ENCODE measurements at places on chromosomes 2 and 18.

DNA sequence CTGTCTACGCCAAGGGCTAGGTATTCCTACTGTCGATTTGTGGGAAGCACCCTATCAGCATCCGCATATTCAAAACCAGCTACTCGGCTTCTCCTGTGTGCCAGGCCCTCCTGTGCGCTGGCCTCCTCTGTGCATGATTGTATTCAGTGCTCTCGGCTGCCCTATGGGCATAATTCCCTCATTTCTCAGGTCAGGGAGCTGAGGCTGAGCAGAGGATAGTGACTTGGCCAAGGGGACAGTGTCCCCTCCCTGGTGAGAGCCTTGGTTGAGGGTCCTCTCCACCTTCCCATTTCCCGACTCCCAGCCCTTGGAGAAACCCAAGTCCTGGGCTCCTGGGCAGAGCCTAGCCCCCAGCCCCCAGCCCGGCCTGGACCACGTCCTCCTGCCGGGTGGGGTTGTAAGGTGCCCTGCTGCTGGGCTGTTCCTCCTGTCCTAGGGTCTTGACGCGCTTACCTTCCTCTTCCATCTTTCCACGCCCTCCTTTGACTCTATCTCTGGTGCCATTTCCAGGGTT, 6.3 kb upstream of the HS6ST1 start:
- no peak for DNase-seq

DNA sequence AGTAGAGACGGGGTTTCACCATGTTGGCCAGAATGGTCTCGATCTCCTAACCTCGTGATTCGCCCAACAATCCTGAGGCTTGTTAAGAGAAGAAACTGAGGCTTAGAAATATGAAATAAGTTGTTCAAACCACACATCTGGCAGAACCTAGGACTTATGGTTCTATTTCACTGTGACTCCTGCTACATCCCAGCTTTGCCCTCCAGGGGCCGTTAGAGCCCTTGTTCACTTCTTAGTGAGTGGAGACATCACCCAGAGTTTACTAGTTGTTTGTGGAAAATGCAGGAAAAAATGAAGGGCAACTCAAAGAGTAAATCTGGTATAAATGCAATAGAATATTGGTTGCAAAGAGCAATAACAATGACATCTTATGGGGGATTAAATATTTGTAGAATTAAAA, 43.9 kb downstream of the MARCHF4 start:
- no peak for DNase-seq

DNA sequence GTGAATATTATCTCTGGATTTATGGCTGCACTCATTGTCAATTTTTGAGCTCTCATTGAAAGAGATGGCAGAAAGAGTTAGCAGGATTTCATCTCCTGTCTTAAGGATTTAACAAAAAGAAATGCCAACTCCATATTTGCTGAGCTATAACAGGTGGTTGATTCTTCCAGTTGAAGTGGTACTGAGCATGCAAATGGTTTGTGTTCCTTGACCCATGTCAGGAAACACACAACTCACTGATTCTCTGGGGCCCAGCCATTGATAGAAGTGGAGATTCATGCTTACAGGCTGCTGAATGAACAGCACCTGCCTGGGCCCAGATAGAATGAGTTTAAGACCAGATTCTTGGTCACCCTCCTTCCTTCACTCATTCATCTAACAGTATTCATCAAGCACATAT, 128.8 kb downstream of the CERS6 start:
- no peak for DNase-seq

GRCh38 chr18:47936952-47937351, 6.5 kb upstream of the SMAD2 start:
- DNase-seq, result no peak

GRCh38 chr18:3104190-3105054, 91.5 kb upstream of the LPIN2 start:
- no peak for DNase-seq

GRCh38 chr2:232028071-232028470, 66.6 kb downstream of the DIS3L2 start:
- no peak for DNase-seq

DNA sequence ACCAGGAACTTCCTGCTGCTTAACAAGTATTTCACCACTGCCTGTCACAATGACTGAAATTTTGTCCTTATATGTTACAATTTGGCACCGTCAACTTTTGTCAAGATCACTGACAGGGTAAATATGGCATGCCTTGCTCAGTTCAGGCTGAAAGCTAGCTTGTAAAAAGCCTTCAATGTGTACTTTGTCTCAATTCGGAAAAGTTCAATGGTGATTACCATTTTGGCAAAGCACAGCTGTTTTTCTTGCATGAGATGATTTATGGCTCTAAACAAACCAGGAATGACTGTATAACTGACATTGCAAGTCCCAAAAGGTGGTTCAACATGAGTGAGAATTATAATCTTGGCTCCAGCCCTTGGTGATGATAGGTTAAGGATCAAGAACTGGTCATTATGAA, 1255.2 kb downstream of the CNTNAP5 start:
- no peak for DNase-seq

DNA sequence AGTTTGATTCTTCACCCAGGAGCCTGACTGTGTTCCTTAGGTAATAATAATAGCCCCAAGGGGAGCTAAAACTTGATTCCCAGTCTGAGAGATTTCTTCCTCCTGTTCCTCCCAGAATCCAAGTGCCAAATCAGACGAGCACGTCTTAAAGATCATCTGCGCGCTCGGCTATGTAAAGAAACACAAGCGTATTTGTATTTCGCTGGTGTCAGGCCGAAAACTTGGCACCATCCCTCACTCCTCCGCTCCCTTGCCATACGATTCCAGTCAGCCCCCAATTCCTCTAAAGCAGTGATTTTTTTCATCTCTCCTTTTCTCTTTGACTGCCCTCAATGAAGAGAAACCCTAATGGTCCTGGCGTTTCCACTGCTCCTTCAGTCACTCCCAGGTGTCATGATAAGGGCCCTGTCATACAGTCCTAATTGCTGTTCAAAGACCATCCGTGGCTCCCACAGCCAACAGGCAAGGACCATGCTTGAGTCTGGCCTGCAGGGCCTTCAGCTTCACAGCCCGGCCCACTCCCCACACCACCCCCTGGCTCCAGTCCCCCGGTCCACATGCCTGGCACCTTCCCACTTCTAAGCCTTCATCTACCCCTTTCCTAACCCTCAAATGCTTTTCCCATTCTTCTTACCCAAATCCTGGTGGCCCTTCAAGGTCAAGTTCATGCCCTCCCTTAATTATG, 130.8 kb upstream of the ID2 start:
- peak; percentile 32 for DNase-seq

DNA sequence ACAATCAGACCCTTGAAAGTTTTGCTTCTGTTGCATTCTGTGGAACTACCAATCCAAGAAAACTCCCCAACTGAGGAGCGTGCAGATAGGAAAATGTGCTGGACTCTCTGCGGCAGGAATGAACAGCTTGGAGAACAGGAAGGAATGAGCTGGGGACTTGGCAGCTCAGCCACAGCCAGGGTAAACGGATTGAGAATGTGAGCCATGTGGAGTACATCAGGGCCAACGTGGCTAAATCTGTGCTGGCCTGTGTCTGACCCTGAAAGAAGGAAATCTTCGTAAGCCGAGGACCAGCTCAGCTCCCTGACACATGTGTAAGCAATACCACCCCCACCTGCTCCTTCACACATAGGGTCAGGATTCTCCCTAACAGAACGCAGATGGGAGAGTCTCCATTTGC, 1023.7 kb downstream of the BCL11A start:
- DNase-seq, result no peak

DNA sequence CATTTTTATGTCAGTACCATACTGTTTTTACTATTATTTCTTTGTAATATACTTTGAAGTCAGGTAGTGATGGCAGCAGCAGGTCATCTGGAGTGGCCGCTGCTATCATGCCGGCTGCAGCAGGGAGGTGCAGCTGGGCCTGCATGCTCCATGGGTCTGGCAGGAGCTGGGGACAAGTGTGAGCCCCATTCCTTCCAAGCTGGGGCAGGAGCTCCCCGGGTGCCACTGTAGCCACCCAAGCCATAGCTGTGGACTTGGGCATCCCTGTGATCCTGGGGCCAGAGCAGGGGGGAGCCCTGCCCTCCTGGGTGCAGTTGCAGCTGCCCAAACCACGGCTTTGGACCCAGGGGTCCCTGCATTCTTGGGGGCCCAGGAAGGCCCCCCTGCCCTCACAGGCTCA, 59.2 kb downstream of the CSRNP3 start:
- DNase-seq, result no peak

GRCh38 chr2:182550234-182550633, 123.4 kb upstream of the PDE1A start:
- no peak for DNase-seq

DNA sequence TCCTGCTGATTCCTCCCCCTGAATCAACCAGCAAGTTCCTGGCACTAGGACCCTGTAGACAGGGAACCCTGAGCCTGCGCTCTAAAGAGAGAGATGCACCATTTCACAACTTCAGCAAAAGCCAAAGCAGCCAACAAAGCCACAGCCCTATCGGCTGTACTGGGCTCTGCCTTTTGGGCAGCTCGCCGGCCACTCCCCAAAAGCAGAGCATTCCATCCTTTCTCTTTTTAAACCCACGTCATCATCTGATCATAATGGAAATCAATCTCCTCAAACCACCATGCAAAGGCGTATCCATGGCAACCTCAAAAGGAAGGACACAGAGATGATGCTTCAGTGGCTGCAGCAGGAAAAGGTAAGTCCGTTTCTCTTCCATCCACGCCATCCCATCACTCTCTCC, 5.3 kb upstream of the DCTN1 start:
- DNase-seq, result no peak

DNA sequence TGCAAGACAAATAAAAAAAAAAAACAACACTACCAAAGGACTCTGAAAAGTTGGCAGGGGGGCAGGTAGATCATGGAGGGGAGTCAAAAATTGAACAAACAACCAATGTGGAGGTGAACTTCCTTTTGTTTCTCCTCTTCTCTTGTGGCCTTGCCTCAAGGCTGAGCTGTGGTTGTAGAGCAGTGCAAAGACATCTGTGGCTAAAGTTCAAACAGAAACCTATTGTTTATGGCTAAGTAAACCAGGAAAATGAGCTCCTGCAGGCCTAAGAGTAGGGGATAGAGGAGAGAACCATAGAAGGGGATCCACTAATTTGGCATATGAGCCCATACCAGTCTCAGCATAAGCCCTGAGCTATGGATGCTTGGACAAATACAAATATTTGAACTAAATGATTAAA, 40.2 kb upstream of the EGR4 start:
- no peak for DNase-seq

DNA sequence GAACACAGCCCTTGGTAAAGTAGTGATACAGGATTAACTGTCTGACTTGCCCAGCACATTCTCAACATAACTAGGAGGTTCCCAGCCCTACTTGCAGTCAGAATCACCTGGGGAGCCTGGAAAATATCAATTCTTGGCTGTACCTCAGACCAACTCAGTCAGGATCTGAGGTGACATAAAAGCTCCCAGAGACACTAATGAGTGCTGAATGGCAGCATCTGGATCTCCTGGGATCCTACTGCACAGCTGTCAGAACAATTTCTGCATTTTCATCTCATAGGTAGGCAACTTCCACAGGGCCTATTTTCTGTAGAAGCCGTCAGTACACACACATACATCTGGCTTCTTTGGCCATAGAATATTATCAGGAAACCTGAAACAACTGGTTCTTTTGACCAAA, 138.8 kb downstream of the MYO5B start:
- no peak for DNase-seq

- no peak for DNase-seq
Measured at GRCh38 chr2:166637051-166637450, 143.0 kb upstream of the SCN7A start.

DNA sequence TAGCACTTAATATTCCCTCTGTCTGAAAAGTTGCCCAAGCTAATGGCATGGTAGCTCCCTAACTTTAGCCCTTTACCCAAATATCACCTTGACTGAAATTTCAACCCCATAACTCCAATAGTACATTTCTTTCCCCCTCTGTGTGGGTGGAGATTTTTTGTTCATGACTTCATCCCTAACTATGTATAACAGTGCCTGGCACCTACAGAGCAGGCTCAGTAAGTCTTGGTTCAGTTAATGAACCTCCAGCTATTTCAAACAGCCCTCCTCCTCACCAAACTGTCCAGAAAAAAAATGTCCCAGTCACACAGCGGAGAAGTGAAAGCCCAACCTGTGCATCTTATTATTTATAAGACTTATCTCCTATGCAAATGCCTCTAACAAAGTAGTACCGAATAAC, 18.6 kb downstream of the BUB1 start:
- DNase-seq, result no peak

GRCh38 chr2:159045545-159046454, 77.4 kb downstream of the TANC1 start:
- no peak for DNase-seq

- DNase-seq, result no peak
Measured at GRCh38 chr2:164779383-164780057, 62.1 kb downstream of the COBLL1 start.

DNA sequence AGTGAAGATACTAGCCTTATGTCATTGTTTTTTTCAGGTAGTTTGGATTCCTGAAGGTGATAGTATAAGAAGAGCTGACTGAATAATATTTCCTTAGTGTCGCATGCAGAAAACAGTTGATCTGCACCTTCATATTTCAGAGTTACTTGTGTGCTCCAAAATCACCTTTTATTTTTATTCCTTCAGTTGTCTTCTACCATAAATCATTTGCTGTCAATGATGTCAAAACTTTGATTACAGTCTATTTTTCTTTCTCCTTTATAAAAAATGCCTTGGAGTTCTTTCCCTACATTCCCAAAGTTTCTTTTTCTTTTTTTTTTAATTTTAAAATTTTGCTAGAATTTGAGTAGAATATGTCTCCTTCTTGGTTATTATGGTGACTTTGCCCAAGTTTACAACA, 142.3 kb downstream of the GULP1 start:
- no peak for DNase-seq

DNA sequence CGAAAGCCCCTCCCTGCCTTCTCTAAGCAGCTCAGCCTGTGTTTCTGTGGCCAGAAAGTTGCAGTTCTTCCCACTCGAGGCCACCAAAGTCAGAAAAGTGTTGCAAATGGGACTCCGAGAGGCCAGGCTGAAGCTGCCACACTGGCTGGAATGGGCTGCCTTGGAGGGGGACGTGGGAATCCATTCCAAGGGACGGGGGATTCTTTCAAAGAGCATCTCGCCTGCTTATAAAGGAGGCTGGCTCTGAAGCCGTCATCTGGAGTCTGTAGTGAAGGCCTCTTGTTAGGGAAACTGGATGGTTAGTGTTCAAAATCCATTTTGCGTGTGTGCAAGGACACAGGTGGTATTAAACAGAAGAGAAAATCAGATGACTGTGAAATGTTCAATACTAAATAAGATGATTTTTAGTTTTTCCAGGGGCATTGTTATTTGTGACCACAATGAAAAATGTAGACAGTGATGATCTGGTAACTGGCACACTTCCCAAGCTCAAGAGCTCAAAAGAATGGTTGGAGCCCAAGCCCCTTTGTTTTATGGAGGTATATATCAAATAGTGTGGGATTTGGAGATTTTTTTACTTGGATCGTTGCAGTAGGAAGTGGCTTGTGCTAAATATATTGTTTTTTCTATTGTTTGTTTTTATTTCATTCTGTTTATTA, 782 bp downstream of the FAM228B start:
- no peak for DNase-seq

DNA sequence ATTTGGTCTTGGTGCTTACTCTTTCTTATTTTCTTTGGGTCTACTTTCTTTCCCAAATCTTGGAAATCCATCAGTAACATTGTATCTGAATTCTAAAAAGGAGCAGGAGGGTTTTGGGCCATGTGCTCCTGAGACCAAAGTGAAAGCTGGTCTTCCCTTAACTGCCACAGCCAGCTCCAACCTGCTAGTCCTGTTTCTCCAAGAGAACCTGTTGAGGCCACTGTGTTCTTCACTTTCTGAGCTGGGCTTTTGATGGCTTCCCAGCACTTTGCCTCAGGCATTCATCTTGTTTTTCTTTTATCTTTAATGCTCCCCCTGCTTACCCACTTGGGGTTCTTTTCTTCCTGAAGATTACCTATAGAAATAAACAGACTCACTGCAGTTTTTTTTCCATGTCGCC, 53.3 kb downstream of the ARHGAP28 start:
- DNase-seq, result no peak

Measured in sigmoid colon (tissue), 7 donors.